ENCODE measurements at places on chromosomes 1 and 21.

- peak; percentile 97 for DNase-seq
Measured at GRCh38 chr1:153958111-153958960, at the start of gene CRTC2. TSS of gene CRTC2 (minus strand) at chr1:153958612. CDS start at chr1:153958497, 115 bp downstream.

DNA sequence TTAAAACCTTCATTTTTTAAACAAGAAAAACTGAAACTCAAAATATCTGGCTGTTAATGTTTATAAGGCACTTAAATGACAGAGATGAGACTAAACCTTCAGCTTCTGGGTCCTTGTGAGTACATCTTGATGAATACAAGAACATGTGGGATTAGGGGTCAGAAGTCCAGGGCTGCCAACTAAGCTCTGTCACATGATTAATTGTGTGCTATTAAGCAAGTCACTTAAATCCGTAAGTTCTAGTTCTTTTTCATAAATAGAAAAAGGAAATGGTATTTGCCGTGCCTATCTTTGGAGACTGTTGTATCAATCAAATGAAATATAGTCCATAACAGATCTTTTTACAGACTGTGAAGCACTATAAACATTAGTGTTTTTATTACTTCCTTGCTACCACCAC, 43.2 kb upstream of the KCTD3 start:
- no peak for DNase-seq

- no peak for DNase-seq
Measured at GRCh38 chr1:203612932-203613682, 13.5 kb upstream of the ATP2B4 start.

DNA sequence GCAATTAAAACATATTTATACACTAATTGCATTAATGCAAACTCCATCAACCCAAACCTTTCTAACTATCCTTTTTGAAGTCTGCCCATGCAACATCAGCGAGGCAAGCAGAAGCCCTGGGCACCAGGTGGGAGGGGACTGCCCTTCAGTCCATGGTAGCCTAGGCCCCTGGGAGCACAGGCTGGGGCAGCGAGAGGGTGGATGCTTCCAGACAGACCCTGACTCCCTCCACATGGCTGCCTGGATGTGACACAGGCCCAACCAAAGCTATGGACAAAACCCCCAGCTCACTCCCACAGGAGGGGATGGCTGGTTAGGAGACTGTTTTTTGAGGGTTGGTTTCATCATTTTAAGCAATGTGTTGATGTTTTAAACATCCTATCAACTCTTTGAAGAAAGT, 17.8 kb upstream of the LRRC47 start:
- no peak for DNase-seq

GRCh38 chr1:24451746-24452145, 36.1 kb downstream of the NIPAL3 start:
- DNase-seq = no peak

DNA sequence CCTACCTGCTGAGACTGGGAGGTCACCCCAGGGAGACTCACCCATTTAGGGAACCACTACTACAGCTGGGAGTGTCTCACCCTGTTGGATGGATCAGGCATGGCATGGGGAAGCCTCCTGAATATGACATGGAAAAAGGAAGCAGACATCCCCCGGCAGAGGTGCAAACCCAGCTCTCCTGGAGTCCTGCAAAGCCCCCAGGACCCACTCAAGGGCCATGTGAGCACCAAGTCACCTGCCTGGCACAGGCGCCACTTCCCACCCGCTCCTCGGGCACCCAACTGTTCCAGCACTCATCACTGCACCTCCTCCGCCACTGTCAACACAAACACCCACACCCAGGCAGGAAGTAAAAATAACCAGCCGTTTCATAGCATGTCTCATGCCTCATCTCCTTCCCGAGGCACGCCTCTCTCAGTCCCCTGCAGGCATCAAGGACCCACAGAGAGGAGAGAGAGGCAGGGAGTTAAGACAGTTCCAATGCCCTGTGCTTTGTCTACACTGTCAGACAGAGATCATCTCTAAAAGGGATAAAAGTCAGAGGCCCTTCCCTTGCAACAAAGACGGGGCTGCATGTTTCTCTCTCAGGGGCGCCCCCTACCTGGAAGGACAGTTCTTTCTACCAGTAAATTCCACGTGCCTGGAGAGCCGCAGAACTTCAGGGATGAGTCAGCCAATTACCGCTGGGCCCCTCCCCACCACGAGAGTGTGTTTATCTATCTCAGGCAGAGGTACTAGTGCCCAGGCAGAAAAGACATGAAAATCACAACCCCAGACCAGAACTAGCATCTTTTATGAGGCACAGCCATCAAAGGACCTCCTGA, 150.1 kb upstream of the SOD1 start:
- DNase-seq = no peak

DNA sequence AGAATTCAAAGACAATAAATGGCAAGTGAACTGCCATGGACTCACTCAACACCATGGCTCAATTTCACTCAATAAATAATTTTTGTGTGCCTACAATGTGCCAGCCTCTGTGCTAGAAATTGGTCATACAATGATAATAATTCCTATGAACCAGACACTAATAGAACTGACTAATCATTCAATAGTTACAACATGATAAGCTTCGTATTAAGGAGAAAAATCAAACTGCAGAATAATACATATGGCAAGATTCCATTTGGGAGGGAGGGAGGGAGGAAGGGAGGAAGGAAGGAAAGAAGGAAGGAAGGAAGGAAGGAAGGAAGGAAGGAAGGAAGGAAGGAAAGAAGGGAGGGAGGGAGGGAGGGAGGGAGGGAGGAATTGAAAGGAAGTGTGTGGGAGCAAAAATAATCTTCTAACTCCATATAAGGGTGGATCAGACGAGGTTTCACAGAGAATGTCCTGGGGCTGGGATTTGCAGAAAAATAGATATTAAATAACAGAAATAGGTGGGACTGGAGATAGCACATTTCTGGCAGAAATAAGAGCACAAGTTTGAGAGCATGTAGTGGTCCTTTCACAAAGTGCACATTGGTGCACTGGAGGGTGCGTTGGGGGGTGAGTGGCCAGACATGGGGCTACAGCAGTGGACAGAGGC, 52.9 kb downstream of the JAK1 start:
- no peak for DNase-seq

- no peak for DNase-seq
Measured at GRCh38 chr1:58190267-58190988, 356.1 kb downstream of the OMA1 start.

GRCh38 chr1:214377886-214378285, 96.9 kb downstream of the SMYD2 start:
- DNase-seq = no peak

- DNase-seq = no peak
Measured at GRCh38 chr1:229536982-229537381, 21.5 kb downstream of the ABCB10 start.

All from astrocyte of the cerebellum (primary cell).